Foreskin melanocyte (primary cell): ENCODE measurements at places on chromosomes 1 and 21.

DNA sequence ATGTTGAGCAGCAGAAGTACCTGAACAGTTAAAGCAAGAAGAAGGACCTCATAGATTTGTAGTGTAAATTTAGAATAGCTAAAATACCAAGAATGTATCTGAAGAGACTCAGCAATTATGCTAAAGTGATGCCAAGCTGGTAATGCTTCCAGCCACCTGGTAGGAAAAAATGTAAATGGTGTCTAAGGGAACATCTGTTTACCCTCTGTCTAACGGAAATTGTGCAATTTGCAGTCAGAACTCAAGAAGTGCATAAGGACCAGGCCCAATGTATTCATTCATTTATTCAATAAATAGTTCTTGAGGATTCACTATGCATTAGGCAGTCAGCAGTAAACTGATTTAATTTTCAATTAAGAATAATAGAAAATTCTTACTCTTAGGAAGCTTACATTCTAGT, 116.0 kb upstream of the ADGRL4 start:
- no peak for DNase-seq

DNA sequence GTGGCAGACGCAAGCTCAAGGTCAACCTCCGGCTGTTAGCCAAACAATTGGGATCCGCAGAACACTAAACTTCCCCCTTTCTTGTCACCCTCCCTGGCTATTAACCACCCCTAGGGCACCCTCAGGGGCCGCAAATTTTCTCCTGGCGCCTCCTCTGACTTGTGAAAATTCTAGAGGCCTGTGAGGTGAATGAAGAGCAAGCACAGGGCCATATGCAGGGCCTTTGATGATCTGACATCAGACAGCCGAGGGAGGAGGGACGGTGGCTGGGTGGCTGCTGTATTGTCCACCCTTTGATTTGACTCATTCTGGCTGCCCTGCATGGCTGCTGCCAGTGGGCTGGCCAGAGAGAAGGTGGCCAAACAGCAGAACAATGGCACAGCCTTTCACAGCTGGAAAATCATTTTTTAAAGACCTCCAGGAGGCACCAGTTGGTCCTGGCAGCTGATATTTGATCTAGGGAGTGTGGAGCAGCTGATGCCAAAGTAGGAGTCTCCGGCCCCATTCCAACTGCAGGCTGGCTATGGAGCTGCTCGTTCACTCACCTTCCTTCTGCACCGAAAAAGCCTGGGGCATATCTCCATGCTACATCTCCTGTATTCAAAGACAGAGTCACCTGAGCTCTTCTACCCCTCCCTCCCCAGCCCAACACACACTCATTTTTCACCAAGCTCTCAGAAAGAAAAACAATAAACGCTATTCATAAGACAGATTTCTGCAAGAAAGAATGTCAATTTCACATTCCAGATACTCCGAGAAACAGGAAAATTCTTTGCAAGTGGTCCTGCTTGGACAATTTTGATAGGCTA, 44.9 kb upstream of the BARHL2 start:
- peak; percentile 63 for DNase-seq

DNA sequence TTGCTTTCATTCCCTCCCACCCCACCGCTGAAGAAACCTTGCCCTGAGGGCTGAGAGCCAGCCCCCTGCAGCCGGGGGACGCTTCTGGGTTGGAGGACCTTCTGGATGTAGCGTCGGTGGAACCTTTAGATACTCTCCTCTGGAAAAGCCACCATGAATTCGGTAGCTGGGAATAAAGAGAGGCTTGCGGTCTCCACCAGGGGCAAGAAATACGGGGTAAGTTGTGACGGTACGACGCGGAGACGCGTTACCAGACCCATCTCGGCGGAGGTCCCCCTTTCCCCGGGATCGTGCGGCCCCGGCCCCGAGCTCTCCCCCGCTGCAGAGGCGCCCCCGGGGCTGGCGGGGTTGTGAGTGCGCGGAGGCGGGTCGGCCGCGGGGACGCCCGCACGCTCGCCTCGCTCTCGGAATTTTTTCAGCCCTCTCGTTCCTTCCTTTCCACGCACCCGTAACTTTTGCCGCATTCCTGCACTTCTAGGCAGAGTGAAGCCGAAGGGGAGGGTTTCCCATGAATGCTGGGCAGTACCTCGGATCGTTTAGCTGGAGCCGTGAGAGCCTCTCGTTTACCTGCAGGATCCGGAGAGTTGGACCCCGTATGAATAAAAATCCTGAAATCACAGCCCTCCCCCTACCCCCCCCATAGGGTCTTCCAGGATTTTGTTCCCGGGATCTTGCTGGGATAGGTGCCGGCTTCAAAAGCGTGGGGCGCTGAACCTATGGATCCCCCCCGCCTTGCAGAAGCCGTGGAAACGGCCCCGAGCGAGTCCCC, 671 bp downstream of the KIF26B start:
- no peak for DNase-seq

DNA sequence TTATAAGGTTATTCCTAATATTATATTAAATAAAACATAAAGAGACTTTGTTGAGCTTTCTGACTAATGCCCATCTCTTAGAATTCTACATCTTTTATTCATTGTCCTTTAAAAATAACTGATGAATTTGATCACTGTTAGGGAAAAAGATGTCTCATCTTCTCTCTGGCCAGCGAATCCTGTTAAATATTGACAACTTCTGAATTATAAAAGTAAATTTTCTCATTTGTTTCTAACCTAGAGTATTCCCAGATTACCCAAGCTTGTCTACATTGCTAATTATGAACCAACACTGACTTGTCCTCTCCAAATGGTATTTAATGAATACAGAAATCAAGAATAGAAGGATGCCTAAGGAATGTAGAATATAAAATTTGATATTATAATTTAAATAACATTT, 24.8 kb upstream of the KCTD3 start:
- DNase-seq: no peak

GRCh38 chr1:201282216-201282615, 1.1 kb upstream of the PKP1 start:
- no peak for DNase-seq

DNA sequence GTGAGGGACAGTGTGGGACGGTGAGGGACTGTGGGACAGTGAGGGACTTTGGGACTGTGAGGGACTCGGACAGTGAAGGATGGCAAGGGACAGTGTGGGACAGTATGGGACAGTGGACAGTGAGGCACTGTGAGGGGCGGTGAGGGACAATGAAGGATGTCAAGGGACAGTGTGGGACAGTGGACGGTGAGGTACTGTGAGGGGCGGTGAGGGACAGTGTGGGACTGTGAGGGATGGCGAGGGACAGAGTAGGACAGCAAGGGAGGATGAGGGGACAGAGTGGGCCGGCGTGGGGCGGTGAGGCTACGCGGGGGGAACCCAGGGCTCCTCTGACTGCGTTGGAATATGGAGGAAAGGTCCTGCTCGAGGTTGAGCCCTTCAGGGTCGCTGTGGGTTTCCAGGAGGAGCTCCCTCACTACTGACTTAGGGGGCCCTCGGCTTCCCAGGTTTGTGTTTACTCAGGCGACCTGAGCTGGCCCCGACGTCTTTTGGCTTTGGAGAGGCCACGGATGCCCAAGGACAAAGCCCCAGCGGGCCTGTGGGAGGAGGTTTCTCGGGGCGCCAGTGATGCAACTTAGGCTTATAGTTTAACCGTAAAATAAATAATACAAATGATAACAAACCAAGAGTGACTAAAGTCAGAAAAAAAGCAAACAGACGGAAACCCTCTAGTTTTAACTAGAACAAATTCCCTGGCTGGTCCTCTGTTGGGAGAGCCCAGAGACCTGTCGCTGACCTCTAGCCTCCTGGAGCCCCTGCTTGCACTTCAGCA, 1.1 kb upstream of the ERRFI1 start:
- no peak for DNase-seq

DNA sequence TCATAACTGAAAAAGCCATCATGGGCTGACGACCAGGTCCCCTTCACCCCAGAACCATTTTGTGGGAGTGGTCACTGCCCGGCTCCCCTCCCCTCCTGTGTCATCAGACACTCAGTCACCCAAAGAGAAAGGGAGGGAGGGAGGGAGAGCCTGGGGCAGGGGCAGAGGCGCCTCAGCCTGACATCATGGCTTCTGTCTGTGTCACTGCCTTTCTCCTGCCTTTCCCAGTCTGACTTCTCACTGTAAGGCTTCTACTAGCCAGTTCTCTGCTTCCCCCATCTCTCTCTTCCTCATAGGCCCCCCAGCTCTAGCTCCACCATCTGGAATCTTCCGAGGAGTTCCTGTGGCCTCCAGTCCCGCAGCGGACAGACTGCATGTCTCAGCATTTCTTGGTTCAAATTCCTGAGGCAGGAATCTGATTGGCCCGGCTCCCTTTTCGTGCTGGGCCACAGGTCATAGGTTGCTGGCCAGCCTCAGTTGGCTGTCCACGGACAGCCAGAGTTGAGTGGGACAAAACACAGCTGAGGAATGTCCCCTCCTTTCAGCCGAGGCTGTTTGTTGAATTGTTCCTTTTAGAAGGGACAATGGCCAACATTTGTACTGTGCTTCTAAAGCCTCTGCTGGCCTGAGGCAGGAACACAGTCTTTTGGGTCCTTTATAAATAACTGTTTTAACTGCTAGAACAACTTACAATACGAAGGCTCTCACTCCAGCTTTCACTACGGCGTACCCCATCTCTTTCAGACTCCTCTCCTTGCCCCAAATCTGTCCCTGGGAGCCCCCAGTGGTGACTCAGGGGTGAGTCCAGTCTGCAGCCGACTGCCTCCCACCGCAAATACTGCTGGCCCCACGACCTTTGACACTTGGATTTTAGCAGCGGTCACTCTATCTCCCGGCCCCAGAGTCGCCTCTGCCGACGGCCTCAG, 18.7 kb upstream of the KANK4 start:
- no peak for DNase-seq

- DNase-seq: no peak
Observed at GRCh38 chr1:202843081-202843480, 32.3 kb downstream of the PCAT6 start.

GRCh38 chr1:6688001-6688400, 13.6 kb downstream of the DNAJC11 start:
- DNase-seq: no peak

GRCh38 chr21:32406405-32406804, 6.1 kb upstream of the EVA1C start:
- DNase-seq: no peak
